ENCODE measurements at places on chromosomes 2 and 18. TPM values are rescaled to one million over a fixed set of nuclear protein-coding genes. Genes with fewer than 3 reads are reported as not detected.

The IMMT gene
- total RNA-seq = 161 TPM

The PROKR1 gene
- not detected for total RNA-seq

The GCG gene
- not detected for total RNA-seq

The CELF4 gene
- 1.3 TPM for total RNA-seq

The C2orf92 gene
- 6.1 TPM for total RNA-seq

The SNORC gene
- total RNA-seq = not detected

The GAL3ST2 gene
- total RNA-seq = 0.25 TPM

The MC5R gene
- 0.06 TPM for total RNA-seq

The ATOH8 gene
- total RNA-seq = 8.9 TPM

The TXNDC2 gene
- 0.08 TPM for total RNA-seq

The SPP2 gene
- not detected for total RNA-seq

The RAB27B gene
- total RNA-seq = 0.57 TPM

The TFCP2L1 gene
- total RNA-seq = 0.39 TPM

The CABLES1 gene
- 8.7 TPM for total RNA-seq

The POTEJ gene
- not detected for total RNA-seq

GRCh38 chr2:229282758-229283546 is 11.9 kb upstream of the PID1 start:
- no peaks in the 10 kb centered on the region for H3K27me3 ChIP-seq
- H3K36me3 ChIP-seq = no peaks in the 10 kb centered on the region
- DNase-seq = peak; percentile 44
- no peak overlapping the region for H3K4me3 ChIP-seq

- no peak for DNase-seq
- no peaks in the 10 kb centered on the region for H3K36me3 ChIP-seq
- no peak overlapping the region for H3K27ac ChIP-seq
- H3K27me3 ChIP-seq = no peaks in the 10 kb centered on the region
These were observed 1080.9 kb upstream of the FANCL start for GRCh38 chr2:59322005-59322404.

DNA sequence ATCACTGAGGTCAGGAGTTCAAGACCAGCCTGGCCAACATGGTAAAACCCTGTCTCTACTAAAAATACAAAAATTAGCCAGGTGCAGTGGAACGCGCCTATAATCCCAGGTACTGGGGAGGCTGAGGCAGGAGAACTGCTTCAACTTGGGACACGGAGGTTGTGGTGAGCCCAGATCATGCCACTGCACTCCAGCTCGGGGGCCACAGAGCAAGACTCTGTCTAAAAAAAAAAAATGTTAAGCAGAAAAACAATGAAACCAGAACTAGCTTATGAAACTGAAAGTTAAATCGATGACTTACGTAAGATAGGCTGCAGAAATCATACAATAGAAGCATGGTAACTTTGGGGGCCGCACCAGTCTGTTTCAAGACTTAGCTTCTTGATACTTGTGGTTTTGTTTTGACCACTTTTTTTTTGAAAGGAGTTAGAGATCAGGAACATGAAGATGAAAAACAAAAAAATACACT is 6.2 kb upstream of the GPR155 start:
- H3K27me3 ChIP-seq = no peaks in the 10 kb centered on the region
- no peak overlapping the region for H3K27ac ChIP-seq

GRCh38 chr18:44410740-44411139 is 269.9 kb upstream of the SETBP1 start:
- no peaks in the 10 kb centered on the region for H3K4me1 ChIP-seq
- no peaks in the 10 kb centered on the region for H3K36me3 ChIP-seq
- no peak for DNase-seq
- no peak overlapping the region for H3K27ac ChIP-seq

GRCh38 chr2:67566958-67567635 is 170.0 kb downstream of the ETAA1 start:
- H3K4me3 ChIP-seq = no peak overlapping the region
- H3K27ac ChIP-seq = no peak overlapping the region
- no peaks in the 10 kb centered on the region for H3K27me3 ChIP-seq
- no peaks in the 10 kb centered on the region for H3K4me1 ChIP-seq

DNA sequence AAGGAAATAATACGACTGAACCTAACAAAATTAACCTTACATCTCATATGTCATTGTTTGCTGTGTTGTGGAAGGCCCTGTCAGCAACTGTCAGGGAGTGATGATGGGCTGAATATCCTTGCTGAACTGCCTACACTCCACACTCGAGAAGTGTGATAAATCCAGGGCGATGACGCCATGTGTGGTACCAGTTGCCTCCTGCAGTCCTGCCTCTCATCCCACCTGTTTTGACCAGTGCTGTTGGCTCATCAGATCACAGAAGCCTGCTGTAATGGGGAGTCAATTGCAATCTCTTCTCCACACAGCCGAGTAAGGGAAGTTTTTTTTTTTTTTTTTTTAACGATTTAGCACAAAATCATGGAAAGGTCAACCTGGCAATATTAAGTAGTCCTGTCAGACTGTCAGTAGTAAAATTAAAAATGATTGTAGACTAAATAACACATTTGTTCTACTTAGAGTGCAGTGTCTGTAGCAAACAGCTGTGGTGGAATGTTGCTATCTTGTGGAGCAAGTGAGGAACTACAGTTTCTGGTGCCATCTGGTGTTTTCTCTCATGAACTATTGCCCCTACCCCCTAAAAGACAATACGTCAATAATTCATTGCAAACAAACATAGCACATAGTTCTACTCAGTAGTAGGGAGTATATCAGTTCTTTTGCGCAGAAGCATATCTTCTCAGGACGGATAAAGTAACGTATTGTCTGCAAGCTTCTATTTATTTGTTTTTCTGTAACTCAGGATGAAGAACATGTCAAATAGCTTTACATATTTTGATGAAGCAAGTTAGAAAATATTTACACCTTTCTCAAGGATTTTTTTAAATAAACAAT is 347.6 kb downstream of the CTNNA2 start:
- H3K4me1 ChIP-seq = no peaks in the 10 kb centered on the region
- no peaks in the 10 kb centered on the region for H3K36me3 ChIP-seq
- no peak for DNase-seq
- H3K4me3 ChIP-seq = no peak overlapping the region
- H3K27ac ChIP-seq = no peak overlapping the region
- H3K27me3 ChIP-seq = no peaks in the 10 kb centered on the region

DNA sequence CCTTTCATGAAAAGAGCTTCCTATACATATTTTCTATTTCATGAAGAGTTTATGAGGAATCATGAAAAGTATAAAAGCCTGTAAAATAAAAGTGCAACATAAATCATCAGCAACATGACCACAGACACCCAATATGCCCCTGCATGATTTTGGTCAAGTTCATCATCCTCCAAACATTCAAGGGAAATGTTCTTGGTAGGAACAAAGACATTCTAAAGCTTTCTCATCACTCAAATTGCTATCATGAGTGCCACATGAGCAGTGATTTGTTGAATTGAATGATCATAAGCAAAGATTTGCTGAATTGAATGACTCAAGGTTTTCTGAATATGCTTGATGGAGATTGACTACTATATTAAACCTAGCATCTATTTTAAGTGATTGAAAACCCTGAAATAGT is 172.2 kb downstream of the MBD2 start:
- no peak overlapping the region for H3K27ac ChIP-seq
- H3K27me3 ChIP-seq = no peaks in the 10 kb centered on the region
- DNase-seq = no peak
- H3K4me3 ChIP-seq = no peak overlapping the region

GRCh38 chr2:96801786-96802595 is 14.1 kb upstream of the CNNM3 start:
- H3K4me1 ChIP-seq = no peaks in the 10 kb centered on the region
- H3K27ac ChIP-seq = no peak overlapping the region
- H3K4me3 ChIP-seq = no peak overlapping the region
- no peaks in the 10 kb centered on the region for H3K27me3 ChIP-seq
- H3K36me3 ChIP-seq = no peaks in the 10 kb centered on the region
- DNase-seq = no peak

- no peak overlapping the region for H3K27ac ChIP-seq
- no peak for DNase-seq
- no peaks in the 10 kb centered on the region for H3K4me1 ChIP-seq
- no peak overlapping the region for H3K4me3 ChIP-seq
- H3K27me3 ChIP-seq = no peaks in the 10 kb centered on the region
- no peaks in the 10 kb centered on the region for H3K36me3 ChIP-seq
These were observed 160.7 kb downstream of the RTP5 start for GRCh38 chr2:242030226-242030575.

DNA sequence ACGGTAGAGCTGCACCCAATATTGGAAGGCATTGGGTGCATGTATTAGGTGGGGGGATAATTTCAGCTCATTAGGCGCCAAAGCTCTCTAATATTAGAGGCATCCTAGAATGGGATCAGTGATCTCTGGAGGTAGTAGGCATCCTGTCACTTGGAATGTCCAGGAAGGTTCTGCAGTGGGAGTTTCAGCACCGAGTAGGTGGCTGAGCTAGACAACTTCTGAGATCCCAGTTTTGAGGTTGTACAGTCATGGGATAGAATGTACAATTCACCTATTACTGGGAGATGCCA is 210.9 kb downstream of the MYCN start:
- DNase-seq = no peak
- H3K27me3 ChIP-seq = no peaks in the 10 kb centered on the region
- no peak overlapping the region for H3K4me3 ChIP-seq
- no peaks in the 10 kb centered on the region for H3K4me1 ChIP-seq
- no peak overlapping the region for H3K27ac ChIP-seq

GRCh38 chr18:55407774-55408535 is 180.0 kb downstream of the TCF4 start:
- H3K27ac ChIP-seq = no peak overlapping the region
- no peak overlapping the region for H3K4me3 ChIP-seq
- H3K36me3 ChIP-seq = no peaks in the 10 kb centered on the region

GRCh38 chr2:145769011-145769716 is 1249.2 kb upstream of the ZEB2 start:
- no peak overlapping the region for H3K27ac ChIP-seq
- H3K4me1 ChIP-seq = no peaks in the 10 kb centered on the region
- H3K27me3 ChIP-seq = no peaks in the 10 kb centered on the region
- no peaks in the 10 kb centered on the region for H3K36me3 ChIP-seq

- H3K27ac ChIP-seq = no peak overlapping the region
- no peaks in the 10 kb centered on the region for H3K27me3 ChIP-seq
- H3K4me1 ChIP-seq = peaks cover 10% of the 10 kb centered on the region
- H3K4me3 ChIP-seq = no peak overlapping the region
- no peaks in the 10 kb centered on the region for H3K36me3 ChIP-seq
These were observed 16.4 kb downstream of the TET3 start for GRCh38 chr2:74001121-74001520.

- no peaks in the 10 kb centered on the region for H3K4me1 ChIP-seq
- H3K4me3 ChIP-seq = no peak overlapping the region
- no peak for DNase-seq
- no peaks in the 10 kb centered on the region for H3K27me3 ChIP-seq
These were observed 432.4 kb downstream of the FBXO15 start for GRCh38 chr18:73715210-73715670.

DNA sequence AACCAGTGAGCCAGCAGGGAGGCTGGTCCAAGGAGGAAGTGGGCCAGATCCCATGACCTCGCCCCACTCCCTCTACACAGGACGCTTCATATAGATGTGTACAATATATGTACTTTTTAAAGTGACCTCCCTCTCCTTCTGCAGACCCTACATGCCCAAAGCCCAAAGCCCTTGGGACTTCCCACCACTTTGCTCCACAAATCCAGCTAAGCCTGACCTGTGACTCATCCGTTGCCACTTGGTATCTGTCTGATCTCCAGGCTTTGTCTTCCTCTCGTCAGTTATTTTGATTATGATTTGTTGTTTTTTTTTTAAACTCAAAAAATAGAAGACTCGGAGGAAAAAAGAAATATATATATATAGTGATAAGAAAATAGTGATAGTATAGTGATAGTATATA is 470.8 kb downstream of the KCNJ3 start:
- H3K27me3 ChIP-seq = no peaks in the 10 kb centered on the region
- no peak overlapping the region for H3K4me3 ChIP-seq
- no peaks in the 10 kb centered on the region for H3K4me1 ChIP-seq
- H3K36me3 ChIP-seq = no peaks in the 10 kb centered on the region
- no peak for DNase-seq
- H3K27ac ChIP-seq = no peak overlapping the region

GRCh38 chr2:8684878-8685696 is 3.2 kb downstream of the ID2 start:
- no peaks in the 10 kb centered on the region for H3K36me3 ChIP-seq
- peak; percentile 81 for DNase-seq
- no peaks in the 10 kb centered on the region for H3K27me3 ChIP-seq
- peaks cover 12% of the 10 kb centered on the region for H3K4me1 ChIP-seq
- H3K4me3 ChIP-seq = peak overlapping the region; percentile 31

GRCh38 chr2:166454006-166454595 is 39.9 kb downstream of the SCN7A start:
- H3K27me3 ChIP-seq = no peaks in the 10 kb centered on the region
- H3K36me3 ChIP-seq = no peaks in the 10 kb centered on the region
- H3K4me1 ChIP-seq = no peaks in the 10 kb centered on the region
- no peak for DNase-seq

DNA sequence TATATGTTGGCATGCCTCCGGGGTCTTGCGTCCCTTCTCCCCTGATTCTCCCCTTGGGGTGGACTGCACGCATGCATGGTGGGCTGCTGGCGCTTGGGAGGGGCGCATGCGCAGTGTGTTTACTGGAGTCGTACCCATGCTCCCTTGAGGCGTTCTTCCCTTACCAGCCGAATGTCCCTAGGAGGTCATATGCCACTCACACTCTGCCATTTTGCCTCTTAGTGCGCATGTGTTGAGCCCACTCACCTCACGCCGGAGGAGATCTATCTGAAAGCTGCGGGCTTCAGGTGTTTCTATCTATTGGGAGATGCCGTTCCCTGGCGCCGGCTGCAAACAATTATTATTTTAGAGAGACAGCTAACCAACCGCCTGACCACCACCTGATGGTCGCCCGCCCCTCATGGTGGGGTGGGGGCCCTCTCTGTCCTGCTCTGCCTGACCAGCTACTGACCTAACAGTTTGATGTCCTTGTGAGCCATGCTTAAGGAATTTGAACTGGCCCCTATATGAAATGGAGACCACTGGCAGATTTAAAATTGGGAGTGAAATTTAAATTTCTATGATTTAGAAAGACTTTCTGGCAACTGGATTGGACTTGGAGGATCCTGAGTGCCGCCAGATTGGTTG is 179.6 kb downstream of the RNF144A start:
- H3K4me1 ChIP-seq = no peaks in the 10 kb centered on the region
- H3K27me3 ChIP-seq = no peaks in the 10 kb centered on the region
- DNase-seq = no peak
- no peak overlapping the region for H3K4me3 ChIP-seq

- H3K27me3 ChIP-seq = peaks cover 10% of the 10 kb centered on the region
- no peaks in the 10 kb centered on the region for H3K4me1 ChIP-seq
- DNase-seq = no peak
These were observed 7.1 kb downstream of the ATOH8 start for GRCh38 chr2:85760872-85761271.

GRCh38 chr2:69213201-69213600 is 173.8 kb downstream of the GFPT1 start:
- H3K36me3 ChIP-seq = no peaks in the 10 kb centered on the region
- H3K27me3 ChIP-seq = no peaks in the 10 kb centered on the region
- DNase-seq = no peak
- peaks cover 25% of the 10 kb centered on the region for H3K4me1 ChIP-seq
- H3K4me3 ChIP-seq = no peak overlapping the region

GRCh38 chr2:215357660-215358059 is 45.8 kb downstream of the ATIC start:
- DNase-seq = no peak
- no peaks in the 10 kb centered on the region for H3K27me3 ChIP-seq
- no peak overlapping the region for H3K4me3 ChIP-seq
- H3K36me3 ChIP-seq = no peaks in the 10 kb centered on the region
- H3K4me1 ChIP-seq = no peaks in the 10 kb centered on the region
